Stimulated activated CD4-positive, alpha-beta T cell treated with anti-CD3 and anti-CD28 coated beads, Interleukin-1b, Interleukin-23, amount 100 ng/mL, for 1 hour (primary cell): ENCODE measurements at places on chromosomes 2 and 18.
A peak's percentile ranks its signal among the peaks of the same experiment; 100 is the strongest.

GRCh38 chr2:217362286-217362685 is 502.4 kb upstream of the TNP1 start:
- no peak for DNase-seq

DNA sequence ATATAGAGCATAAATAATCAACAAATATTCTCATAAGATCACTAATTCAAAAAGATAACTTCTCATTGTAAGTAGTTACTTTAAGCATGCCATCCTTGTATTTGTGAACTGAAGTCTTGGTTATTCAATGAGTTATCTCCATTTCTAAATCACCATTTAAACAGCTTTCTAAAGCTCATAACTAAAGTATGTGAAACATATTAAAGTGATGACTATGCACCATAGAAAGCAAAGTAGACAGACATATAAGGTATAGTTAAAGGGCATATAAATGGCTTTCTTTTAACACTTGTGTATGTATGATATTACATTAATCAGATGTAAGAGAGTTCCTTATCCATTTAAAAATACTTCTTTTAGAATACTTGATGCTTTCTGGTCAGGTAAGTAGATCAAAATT is 83.5 kb downstream of the IKZF2 start:
- DNase-seq, result no peak

DNA sequence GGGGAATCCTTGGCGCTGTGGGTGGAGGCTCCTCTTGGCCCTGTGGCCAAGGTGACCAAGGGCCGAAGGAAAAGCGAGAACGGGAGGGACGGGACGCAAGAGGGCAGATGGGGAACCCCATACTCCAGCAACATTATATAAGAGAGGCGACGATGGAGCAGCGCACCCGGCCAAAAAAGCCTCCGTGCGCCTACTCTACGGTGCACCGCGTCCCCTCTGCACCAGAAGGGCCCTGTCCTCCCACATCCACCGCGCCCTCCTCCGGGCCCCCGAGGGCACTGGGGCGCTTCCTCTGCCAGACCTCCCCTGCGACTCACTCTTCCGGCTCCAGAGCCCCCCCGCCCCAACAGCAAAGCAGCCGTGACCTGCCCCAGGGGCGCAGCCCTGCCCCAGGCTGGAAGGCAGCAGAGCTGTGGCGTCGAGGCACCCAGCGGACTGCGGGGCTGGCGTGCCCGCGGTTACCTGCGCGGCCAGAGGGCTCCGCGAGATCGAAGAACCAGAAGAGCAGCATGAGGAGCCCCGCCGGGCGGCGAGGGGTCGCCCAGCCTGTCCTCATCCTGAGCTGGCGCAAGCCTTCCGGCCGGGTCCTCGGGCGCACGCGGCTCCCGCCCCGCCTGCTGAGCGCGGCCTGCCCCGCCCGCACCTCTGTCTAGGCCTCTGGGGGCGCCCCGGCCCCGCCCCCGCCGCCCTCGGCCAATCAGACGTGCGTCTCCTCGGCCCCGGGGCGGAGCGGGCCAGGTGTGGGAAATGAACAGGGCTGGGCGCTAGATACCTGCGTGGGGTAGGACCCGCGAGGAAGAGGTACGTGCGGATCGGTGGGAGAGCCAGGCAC is 106.3 kb upstream of the CD302 start:
- peak; percentile 54 for DNase-seq

DNA sequence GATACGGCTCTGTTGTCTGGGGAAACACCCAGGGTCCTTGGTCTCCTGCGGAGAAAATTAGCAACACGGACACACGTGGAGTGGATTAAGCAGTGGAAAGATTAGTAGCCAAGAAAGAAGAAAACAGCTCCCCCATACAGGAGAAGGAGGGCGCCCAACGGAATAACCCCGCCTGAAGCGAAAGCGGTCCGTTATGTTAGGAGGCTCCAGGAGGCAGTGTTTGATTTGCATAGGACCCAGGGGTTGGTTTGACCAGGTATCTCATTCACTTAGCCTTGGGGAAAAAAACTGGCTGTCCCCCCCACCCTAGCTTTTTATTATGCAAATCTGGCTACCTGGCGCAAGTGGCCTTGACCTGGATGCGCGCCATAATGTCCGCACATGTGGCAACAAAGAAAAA is 170.1 kb upstream of the KYNU start:
- no peak for DNase-seq

GRCh38 chr2:187500585-187501359 is 52.7 kb upstream of the CALCRL start:
- DNase-seq, result no peak

DNA sequence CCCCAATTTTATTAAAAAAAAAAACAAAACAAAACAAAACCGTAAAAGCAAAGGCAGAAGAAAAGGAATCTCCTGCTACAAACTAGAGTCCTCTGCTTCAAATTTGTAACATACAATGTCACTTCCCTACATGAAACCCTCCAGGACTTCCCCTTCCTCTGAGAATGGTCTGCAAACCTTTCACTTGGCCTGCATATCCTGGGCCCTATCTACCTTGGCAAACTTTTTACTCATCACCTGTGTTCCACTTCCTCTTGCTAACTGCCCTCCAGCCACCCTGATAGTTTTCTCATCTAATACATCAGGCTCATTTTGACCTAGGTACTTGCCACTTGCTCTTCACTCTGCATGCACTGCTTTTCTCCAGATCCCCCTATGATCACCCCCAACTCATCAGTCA is 255.5 kb downstream of the ETAA1 start:
- no peak for DNase-seq

DNA sequence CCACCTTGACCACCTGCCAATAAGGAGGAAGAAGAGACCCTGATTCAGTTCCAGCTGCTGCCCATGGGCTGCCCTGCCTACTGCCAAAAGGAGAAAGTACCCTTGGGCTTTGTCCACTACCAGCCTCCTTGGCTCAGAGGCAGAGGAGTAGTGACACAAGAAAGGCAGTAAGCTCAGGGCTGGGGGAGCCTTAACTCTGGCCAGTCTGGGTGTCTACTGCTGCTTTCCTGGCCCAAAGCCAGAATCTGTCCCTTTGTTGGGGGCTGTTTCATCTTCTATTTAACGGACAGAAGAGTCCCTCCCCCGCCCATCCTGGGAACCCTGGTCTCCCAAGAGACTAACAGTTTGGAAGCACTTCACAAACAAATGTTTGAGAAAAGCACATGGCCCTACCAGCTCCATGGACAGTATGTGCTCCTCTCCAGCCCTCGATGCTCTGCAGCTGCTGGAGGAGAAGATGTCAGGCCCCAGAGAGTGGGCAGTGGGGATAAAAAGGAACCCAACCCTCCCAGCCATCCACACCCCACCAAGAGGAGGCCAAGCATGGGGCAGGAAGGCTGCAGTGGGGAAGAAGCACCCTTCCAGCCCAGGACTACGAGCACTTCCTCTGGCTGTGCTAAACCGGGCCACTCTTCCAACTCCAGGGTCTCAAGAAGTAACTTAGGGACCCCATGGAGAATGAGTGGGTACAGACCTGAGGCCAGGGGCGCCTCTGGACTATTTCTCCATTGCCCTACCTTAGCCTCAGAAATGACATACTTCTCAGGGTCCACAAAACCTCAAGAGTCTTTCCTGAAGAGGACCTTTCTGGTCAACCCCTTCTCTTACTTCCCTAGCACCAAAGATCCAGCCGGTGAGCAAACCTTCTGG is 1.2 kb downstream of the ATG9A start:
- no peak for DNase-seq

DNA sequence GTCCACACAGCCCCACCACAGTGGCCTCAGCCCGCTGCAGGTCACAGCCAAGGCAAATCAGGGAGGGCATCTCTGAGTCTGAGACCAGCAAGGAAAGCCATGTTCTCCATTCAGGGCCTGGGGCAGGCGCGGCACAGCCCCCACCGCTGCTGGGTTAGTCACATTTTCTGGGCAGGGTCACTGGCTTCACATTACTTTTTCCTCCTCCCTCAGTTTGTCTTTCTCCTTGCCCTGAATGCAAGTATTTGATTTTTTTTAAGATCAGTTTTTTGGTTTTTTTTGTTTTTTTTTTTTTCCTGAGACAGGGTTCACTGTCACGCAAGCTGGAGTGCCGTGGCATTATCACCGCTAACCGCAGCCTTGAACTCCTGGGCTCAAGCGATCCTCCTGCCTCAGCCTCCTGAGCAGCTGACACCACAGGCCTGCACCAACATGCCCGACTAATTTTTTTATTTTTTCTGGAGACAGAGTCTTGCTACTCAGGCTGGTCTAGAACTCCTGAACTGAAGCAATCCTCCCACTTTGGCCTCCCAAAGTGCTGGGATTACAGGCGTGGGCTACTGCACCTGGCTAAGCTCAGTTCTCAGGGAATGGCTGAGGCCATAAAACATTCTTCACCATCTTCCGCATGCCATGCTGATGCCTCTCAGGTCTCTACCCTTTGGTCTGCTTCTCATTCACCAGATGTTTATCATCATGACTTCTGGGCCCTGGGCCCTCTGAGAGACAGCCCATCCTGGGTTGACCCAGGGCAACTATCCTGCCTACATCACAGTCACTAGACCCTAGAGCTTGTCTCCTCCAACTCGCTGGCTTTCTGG is 628 bp upstream of the CAPG start:
- DNase-seq, result no peak

- no peak for DNase-seq
Measured at GRCh38 chr2:216328347-216328746, 43.9 kb downstream of the MARCHF4 start.

- DNase-seq, result no peak
Measured at GRCh38 chr2:223800908-223801307, 36.5 kb downstream of the AP1S3 start.

DNA sequence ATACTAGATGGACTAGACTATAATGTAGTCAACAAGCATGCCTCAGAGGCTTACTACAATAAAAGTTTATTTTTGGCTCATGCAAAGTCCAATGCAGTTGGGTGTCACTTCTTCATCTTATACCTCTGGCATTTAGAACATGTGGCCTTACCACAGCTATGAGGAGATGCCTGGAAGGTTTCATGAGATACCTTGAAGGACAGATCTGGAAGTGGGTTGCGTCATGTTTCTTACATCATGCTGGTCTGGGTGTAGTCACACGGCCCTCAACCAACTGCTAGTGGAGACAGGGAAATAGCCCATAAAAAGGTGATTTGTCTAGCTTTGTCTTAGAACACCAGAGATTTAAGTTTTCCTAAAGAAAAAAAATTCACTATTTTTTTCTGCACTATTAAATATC is 91.7 kb upstream of the MMADHC start:
- no peak for DNase-seq

DNA sequence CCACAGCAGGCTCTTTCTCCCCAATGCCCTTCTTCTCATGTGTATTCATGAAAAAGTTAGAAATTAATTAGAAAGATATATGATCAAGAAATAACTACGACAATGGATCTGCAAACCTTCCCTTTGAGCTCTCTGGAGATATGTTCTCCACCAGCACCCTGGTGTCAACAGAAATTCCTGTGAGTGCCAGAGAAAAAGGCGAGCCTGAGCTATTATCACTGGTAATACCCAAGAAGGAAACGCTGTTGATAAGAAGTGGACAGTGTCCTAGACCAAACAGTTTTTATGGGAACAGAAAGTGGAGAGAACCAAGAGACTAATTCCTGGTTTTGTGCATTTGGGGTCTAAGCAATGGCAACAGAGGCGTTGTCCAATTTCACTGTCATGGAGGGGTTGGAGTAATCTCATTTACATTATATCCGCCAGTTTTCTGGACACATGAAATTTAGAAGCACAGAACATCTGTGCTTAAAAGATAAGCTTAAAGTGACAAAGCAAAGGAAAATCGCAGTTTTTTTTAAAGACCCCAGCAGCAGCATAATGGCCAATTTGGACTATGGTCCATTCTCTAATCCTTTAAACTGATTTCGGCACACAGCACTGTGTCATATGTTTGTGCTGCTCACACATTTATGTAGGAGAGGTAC is 47.2 kb upstream of the CDC42EP3 start:
- no peak for DNase-seq

- no peak for DNase-seq
Measured at GRCh38 chr2:4715065-4715464, 977.1 kb upstream of the SOX11 start.
